Naive B cell (primary cell): ENCODE measurements at places on chromosomes 7 and 10. TPM values are rescaled to one million over a fixed set of nuclear protein-coding genes. Genes with fewer than 3 reads are reported as not detected.

CELF2 gene
- 137 TPM for polyA plus RNA-seq

C10orf53 gene
- polyA plus RNA-seq = not detected

TFAM gene
- 65.4 TPM for polyA plus RNA-seq

NPC1L1 gene
- polyA plus RNA-seq = not detected

ZNF786 gene
- polyA plus RNA-seq = 7.6 TPM

DIP2C gene
- polyA plus RNA-seq = 0.94 TPM

RNF32 gene
- not detected for polyA plus RNA-seq

PKD2L1 gene
- polyA plus RNA-seq = 1.1 TPM

PNLIP gene
- polyA plus RNA-seq = not detected

IDI2 gene
- polyA plus RNA-seq = not detected

TMEM270 gene
- not detected for polyA plus RNA-seq

AASS gene
- polyA plus RNA-seq = 2.4 TPM

DPCD gene
- 1.2 TPM for polyA plus RNA-seq

ELMO1 gene
- polyA plus RNA-seq = 69.9 TPM

ACTR3C gene
- polyA plus RNA-seq = 7.6 TPM

MINDY3 gene
- 7.0 TPM for polyA plus RNA-seq

TMEM139 gene
- not detected for polyA plus RNA-seq

OR6V1 gene
- not detected for polyA plus RNA-seq

C7orf33 gene
- polyA plus RNA-seq = not detected

GTF2IRD2 gene
- 27.6 TPM for polyA plus RNA-seq

GPR15LG gene
- not detected for polyA plus RNA-seq

KIF11 gene
- 0.41 TPM for polyA plus RNA-seq

PHYHIPL gene
- polyA plus RNA-seq = not detected

POM121 gene
- polyA plus RNA-seq = 8.4 TPM
